A549 treated with DMSO at 1 μM for 4 hours (cell line): ENCODE measurements at places on chromosomes 13 and 19. TPM values are rescaled to one million over a fixed set of nuclear protein-coding genes. Genes with fewer than 3 reads are reported as not detected.

Gene SELENOV
- not detected in 5 replicates for total RNA-seq

Gene KLK3
- total RNA-seq: not detected in 5 replicates

Gene CEBPA
- 5.8 to 8.0 TPM (median 7.6 TPM) in 5 replicates for total RNA-seq

Gene SPATA13
- 6.4 to 9.6 TPM (median 8.4 TPM) in 5 replicates for total RNA-seq

Gene TPRX1
- not detected in 5 replicates for total RNA-seq

Gene ZNF175
- 3.7 to 5.9 TPM (median 4.2 TPM) in 5 replicates for total RNA-seq

Gene CYP4F2
- 0.07 to 0.20 TPM (median 0.11 TPM) in 4 of 5 replicates, not detected in the other for total RNA-seq

Gene EXOC3L2
- total RNA-seq: 0.80 to 1.3 TPM (median 0.99 TPM) in 5 replicates

Gene ASF1B
- total RNA-seq: 30.6 to 36.4 TPM (median 33.9 TPM) in 5 replicates

Gene YJEFN3
- total RNA-seq: 1.6 to 5.2 TPM (median 3.5 TPM) in 5 replicates

Gene FGF22
- 0.32 to 0.97 TPM (median 0.76 TPM) in 5 replicates for total RNA-seq

Gene SMIM7
- 66.7 to 75.4 TPM (median 74.2 TPM) in 5 replicates for total RNA-seq

Gene TTYH1
- 0.14 to 0.34 TPM (median 0.25 TPM) in 4 of 5 replicates, not detected in the other for total RNA-seq

Gene IRGC
- total RNA-seq: not detected in 5 replicates

Gene GRK1
- 0.02 TPM in 1 of 5 replicates, not detected in the others for total RNA-seq

Gene DCAF15
- total RNA-seq: 18.0 to 22.4 TPM (median 18.5 TPM) in 5 replicates

Gene FCHO1
- total RNA-seq: 16.5 to 22.2 TPM (median 19.9 TPM) in 5 replicates

Gene NLRP5
- not detected in 5 replicates for total RNA-seq

Gene SYNGR4
- 2.0 to 3.6 TPM (median 2.4 TPM) in 5 replicates for total RNA-seq
